ENCODE measurements at places on chromosomes 7 and 10.
A peak's percentile ranks its signal among the peaks of the same experiment; 100 is the strongest.

- no peak for DNase-seq
These were observed 25.6 kb downstream of the CDC123 start for GRCh38 chr10:12221323-12222298.

DNA sequence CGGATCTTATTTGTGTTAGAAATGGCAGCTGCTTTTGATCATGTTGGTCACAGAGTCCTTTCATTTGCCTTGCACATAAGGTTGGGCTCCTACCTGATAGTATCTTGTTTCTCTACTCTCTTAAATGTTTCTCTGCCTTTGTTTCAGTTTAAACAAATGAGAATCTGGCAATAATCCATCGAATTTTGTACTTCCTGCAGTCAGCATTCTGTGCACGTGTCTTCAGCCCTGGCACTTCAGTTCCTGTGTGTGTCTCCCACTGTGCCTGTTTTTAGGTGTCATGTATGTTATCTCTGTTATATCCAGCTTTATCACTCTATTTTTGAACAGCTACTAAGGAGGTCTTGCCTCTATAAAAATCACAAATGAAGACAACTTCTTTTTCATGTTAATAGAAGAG lies 28.4 kb upstream of the PTER start:
- DNase-seq = no peak

DNA sequence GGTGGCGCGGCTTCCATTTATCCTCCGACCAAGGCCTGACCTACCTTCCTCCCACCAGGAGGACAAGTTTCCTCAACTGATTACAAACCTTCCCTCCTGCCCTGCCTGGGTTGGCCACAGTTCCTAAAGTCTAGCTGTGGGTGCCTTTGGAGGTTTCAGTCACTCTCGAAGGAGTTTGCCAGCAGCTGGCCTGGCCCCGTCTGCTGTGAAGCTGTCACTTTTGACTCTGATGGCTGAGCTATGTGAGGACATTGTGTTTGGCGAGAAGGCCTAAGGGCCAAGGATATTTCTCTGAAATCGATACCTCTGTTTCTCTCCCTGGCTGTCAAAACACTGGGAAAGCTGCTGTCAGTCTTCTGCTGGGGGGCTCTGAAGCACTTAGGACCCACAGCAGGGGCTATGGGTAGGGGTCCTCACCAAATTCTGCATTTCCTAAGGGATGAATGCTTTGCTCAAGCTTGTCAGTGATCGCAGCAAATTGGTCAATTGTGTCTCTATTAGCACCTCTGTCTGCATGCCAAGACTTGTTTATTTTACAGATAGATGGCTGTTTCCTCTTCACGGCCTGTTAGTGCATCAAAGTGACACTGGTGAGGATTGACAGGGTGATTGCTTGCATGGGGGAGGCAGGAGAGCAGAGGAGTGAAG lies 31.9 kb upstream of the SAMD8 start:
- DNase-seq = no peak

GRCh38 chr7:11177793-11178192 lies 204.1 kb downstream of the PHF14 start:
- DNase-seq = no peak

- no peak for DNase-seq
These were observed 44.7 kb downstream of the KLF6 start for GRCh38 chr10:3740157-3740871.

GRCh38 chr10:95539560-95540284 lies 21.4 kb downstream of the SORBS1 start:
- DNase-seq = no peak

GRCh38 chr10:3196958-3197347 lies 24.4 kb upstream of the PITRM1 start:
- no peak for DNase-seq

DNA sequence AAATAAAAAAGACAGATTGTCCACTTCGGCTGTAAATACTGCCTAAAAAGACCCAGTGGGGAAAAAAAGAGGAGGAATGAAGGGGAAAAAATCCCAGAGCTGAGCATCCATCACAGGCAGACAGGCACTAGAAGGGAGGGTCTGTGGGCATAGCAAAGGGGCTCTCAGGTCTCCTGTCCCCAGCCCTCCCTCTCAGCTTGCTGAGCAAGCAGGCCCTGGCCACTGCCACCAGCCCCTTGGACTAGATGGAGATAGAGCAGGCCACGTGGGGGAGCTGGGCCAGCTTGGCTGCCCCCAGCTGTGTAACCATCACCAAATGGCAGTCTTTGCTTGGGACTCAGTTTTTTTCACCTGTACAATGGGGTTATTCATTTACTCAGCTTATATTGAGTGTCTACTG lies 141.6 kb upstream of the UNC5B start:
- no peak for DNase-seq

- DNase-seq = no peak
These were observed 222.4 kb upstream of the GNAI1 start for GRCh38 chr7:79912213-79912633.

- DNase-seq = no peak
These were observed 93.7 kb downstream of the EPC1 start for GRCh38 chr10:32253276-32253675.

DNA sequence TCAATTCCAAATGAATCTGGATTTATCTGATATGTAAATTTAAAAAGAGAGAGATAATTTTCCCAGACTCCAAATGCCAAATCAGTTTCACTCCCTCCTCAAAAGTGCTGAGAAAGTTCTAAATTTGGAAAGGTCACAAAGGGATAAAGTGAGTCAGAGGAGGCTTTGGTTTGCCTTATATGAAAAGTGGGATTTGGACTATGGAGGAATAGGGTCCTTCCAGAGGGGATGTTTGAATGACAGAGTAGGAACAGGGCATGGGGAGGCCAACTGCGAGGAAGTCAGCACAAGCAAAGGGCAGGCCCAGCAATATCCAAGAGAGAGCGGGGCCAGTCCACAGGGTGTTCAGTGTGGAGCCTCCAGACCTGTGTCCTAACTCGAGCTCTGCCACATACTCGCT lies 9.8 kb upstream of the FAS start:
- DNase-seq = no peak

DNA sequence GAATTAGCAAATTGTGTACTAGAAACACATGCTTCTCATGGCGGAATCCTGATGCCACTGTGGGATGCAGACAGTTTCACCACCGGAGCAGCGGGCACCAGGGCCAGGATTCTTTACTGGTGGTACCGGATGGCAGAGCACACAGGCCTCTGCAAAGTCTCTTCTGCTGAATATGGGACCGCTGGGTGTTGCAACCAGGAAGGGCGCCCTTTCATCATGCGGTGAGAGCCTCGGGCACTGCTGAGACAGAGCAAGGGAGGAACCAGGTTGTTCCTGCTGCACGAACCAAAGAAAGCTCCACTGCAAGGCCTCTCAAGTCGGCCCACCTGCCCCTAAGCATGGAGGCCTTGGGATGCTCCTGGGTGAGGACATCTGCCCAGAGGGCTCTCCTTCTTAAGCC lies 57.0 kb upstream of the NMT2 start:
- no peak for DNase-seq

DNA sequence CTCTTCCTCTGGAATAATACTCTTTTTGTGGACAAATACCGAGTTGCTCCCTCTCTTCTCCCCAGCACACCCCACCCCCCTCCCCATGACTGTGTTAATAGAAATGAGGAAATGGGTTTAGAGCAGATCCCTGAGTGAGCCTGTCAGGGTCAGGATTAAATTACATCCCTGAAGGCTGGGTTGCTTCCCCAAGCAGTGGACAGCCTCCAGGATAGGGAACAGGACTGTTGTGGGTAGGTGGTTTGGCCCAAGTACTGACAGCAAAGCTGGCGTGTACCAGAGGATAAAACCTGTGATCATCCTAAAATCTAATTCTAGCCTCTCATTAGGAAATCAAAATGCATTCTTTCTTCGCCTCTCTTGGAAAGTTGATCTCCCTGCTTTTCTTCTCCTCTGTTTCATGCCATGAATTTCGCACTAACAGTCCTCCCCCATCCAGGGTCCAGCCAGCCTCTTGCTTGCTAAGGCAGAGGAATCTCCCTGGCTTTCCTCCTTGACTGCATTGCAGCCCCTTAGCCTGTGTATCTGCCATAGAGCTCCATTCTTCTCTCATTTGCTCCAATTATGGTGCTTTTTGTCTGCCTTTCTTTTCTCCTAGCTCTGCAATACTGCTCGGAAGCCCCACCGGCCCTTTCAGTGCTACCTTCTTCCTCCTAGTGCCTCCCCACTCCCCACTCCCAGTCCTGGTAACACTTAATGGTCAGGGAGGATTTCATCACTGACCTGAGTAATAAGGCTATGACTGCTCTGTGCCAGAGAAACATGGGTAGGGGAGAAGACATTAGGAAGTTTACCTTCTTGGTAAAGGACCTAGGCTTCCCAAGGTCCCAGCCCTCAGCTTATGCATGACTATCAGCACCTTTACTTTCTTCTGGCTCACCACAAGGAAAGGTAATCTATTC lies 8.4 kb downstream of the LRRC4 start:
- no peak for DNase-seq

DNA sequence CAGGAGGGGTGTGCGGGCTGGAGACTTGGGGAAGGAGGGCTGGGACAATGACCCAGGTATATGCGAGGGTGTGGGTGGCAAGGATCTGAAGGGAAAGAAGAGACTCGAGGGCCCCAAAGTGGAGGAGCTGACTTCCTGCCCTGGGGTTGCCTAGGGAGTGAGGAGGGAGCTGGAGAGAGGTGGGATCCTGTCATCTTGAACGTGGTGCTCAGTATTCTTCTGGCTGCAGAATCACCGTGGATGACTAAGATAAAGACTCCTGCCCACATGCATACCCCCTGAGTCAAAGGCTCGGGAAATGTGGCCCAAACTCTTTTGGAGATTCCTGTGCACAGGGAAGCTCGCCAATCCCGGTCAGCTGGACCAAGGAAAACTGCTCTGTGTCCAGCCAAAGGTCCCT lies 31.2 kb downstream of the COL17A1 start:
- DNase-seq = no peak

- DNase-seq = no peak
These were observed 18.1 kb upstream of the CAMK2G start for GRCh38 chr10:73892310-73893030.

- DNase-seq = no peak
These were observed 61.0 kb downstream of the CAMK2B start for GRCh38 chr7:44264221-44264931.

DNA sequence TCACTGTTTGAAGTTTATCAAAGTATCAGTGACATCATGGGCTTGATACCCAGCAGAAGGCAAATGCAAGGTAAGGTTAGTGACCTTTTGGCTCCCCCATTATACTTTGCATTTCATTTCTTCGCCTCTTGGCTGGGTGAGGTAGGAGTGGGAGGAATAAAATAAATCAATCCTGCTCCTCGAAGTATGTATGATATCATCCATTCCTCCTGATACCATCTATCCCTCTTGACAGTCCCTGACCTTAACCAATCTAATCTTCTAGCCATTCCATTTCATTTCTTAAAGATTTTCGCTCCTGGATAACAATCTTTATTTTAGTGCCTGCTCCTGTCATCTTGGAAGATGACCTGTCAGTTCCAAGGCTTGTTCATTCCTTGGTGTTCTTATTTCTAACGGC lies 1083.3 kb downstream of the NXPH1 start:
- DNase-seq = no peak

DNA sequence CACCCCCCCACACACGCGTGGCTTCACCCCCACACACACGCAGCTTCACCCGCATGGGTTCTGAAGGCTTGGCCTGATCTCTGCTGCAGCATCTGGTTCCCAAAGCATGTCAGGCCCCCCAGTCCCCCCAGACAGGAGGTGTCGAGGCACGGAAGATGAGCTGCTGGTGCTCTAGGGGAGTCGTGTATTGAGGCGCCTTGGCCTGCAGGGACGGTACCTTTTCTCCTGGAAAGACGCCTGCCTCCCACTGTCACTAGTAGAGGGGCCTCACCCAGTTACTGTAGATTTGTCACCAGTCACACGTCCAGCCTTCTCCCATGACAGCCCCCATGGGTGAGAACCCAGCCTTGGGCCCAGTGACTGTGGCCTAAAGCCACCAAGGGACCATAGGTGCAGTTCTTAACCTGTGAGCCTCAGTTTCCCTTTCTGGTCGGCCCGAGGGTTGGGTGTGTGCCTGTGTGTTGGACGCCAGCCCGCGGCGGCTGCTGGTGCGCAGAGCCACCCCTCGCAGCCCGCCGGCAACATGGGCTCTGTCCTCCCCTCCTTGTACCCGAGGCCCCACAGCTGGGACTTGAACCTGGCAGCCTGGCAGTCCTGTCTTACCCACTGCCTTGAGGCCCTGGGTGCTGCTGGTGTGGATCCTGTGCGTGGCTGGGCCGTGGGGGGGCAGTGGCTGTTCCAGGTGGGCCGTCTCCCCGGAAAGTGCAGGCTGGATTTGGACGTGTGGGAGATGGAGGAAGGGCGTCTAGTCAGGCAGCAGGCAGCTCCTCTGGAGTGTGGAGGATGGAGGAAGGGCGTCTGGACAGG lies 81.7 kb downstream of the NKX6-2 start:
- no peak for DNase-seq

GRCh38 chr7:156160811-156161210 lies 348.5 kb upstream of the SHH start:
- peak; percentile 13 for DNase-seq

DNA sequence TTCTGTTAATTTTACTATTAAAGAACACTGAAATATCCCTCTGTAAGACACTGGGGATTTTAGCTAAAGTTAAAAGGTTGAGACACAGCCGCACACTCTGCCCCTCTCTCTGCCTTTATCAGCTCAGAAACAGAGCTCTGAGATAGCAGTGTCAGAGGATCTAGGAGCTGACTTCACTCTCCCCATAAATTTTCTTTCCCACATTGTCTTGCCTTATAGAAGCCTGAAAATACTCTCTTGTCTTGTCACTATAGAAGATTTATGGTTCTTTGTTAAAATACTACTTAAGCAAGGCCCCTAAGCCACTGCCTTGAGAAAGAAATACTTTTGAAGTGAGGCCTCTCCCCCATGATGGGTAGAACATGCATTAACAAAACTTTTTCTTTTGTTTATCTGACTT lies 105.7 kb upstream of the C10orf90 start:
- no peak for DNase-seq

DNA sequence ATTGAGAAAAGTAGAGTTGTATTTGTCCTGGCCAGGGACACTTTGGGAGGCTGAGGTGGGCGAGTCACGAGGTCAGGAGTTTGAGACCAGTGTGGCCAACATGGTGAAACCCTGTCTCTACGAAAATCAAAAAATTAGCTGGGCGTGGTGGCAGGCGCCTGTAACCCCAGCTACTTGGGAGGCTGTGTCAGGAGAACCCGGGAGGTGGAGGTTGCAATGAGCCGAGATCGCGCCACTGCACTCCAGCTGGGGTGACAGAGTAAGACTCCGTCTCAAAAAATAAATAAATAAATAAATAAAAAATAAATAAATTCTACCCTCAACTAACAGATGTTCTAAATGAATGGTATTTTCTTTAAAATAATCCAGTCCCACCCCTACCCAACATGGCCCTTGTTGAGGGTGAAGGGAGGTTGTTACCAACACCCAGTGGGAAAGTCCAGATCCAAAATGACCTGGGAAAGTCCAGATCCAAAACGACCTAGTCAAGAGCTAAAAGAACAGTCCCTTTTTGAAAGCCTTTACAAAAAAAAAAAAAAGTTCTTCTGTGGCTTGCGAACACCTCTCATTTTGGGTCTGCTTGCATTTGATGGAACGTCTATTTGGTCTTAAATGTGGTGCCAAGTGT lies 16.0 kb downstream of the MXI1 start:
- no peak for DNase-seq

DNA sequence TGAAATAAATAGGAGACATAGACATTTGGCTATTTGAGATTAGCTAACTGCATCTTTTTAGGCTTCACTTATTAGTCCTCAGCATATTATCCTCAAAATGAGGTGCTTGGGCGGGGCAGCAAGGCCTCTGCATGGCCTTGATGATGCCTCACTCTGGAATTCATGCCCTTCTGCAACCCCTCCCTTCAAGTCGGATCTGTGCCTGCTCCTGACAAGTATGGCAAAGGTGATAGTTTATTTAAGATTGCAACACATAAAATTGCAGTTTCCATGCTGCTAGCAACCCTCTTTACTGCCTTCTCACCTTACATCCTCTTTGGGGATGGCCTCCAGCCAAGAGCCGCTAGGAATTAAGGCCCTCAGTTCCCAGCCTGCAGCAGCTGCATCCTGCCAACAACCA lies 241.3 kb upstream of the ADARB2 start:
- no peak for DNase-seq

Data from NCI-H187 treated with DMSO at 0.1 percent for 48 hours (cell line).